ENCODE measurements at places on chromosomes 16 and 17.
A peak's percentile ranks its signal among the peaks of the same experiment; 100 is the strongest.

- DNase-seq: no peak
Measured at GRCh38 chr17:74571621-74572270, 4.4 kb upstream of the CD300H start.

- peak; percentile 37 for DNase-seq
Measured at GRCh38 chr17:64781014-64781756, 119.1 kb upstream of the SMURF2 start.

DNA sequence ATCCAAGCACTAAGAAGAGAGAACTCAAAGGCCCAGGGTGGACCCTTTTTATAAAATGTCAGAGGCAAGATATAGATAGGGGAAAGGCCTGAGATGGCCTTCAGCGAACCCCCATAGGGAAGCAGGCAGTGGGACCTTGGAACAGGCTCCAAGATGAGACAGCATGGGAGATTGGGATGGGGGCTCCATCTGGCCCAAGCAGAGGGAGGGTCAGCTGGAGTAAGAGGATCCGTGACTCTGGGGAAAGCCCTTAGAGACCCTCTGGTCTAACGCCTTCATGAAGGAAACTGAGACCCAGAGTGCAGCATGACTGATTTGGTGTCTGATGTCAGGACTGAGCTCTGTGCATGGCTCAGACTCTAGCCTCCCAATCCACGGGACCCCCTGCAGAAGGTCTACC lies 30.8 kb downstream of the C17orf100 start:
- DNase-seq: no peak

DNA sequence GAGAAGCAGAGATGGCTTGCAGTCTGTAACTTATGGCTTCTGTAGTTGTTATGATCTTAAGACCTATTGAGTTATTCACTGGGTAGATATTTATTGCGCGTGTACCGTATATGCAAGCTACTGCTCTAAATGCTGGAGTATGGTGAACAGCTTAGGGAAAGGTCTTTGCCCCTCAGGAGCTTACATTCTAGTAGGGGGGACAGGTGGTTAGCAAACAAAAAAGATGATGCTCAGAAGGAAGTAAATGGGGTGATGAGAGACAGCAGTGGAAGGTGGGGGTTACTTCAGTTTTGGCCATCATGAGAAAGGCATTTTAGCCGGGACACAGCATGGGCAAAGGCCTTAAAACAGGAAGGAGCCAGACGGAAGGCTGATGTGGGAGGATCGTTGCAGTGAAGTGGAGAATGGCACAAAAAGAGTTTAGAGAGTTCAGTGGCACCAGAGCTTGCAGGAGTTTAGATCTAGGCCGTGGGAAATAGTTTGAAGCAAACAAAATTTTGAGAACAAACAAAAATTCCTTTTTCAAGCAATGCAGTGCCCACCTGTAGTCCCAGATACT lies 2.1 kb downstream of the ARMC7 start:
- no peak for DNase-seq

DNA sequence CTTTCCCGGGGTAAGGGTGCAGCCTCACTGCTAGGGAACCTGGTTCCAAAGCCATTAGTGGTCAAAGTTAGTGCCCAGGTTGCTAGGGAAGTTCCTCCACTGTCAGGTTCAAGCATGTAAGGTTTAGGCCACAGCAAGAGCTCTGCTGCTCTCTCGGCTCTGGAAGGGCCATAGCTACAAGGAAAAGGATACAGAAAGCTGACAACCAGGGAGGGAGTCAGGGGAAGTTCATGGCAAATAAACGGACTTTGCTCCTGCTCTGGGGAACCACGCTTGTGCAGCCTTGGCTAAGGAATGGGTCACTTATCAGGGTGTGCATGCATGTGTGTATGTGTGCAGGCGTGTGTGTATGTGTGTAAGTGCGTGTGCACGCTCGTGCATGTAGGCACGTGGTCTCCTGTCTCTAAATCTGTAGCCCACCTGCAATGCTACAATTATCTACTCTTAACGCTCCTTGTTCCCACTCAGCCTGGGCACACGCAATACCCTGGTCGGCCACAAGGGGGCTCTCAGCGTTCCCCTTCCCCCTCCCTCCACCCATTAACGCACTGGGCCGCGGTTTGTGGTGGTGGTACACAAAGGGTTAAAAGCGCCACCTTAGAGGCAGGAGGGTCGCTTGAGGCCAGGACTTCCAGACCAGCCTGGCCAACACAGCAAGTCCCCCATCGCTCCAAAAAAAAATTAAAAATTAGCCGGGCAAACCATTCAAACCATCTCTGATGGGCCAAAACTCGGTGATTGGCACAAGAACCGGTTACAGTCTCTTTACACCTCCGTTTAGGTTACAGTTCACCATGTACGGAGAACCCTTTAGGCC lies 48.4 kb upstream of the KDM8 start:
- peak; percentile 77 for DNase-seq

GRCh38 chr17:61504697-61505096 lies 52.5 kb downstream of the TBX4 start:
- no peak for DNase-seq

DNA sequence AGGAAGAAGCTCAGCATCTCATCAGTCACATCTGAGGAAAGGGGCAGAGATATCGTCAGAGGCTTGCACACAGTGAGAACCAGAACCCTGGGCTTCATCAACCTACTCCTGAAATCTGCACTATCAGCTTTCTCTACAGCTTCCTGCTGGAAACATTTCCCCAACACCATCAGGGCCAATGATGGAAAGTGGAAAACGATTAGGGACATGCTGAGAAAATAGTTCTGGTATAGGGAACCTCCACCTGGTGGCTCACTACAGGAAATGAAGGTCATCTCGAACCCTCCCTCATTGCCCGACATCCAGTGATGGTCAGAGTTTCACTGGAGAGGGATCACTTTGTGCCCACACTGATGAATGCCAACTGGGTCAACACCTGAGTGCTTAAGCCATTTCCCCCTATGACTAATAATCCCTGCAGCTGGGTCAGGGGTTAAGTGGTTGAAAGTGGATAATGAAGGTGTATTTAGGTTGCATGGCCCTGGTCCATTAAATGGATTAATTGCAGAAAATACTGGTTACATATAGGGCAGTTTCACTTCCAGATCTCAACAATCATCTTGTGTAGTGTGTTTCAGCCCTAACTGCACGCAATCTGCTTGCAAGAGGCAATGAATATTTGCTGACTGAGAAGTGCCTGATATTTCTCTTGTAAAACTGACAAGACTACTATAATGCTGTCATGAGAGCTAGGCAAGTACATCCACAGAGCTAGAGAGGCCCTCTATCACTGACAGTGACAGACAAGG lies 43.1 kb upstream of the GSG1L start:
- no peak for DNase-seq

GRCh38 chr16:79265196-79265595 lies 335.3 kb downstream of the MAF start:
- DNase-seq: no peak

- DNase-seq: no peak
Measured at GRCh38 chr16:69244336-69244735, 57.4 kb downstream of the SNTB2 start.

- peak; percentile 6 for DNase-seq
Measured at GRCh38 chr16:23026784-23027362, 122.4 kb downstream of the USP31 start.

GRCh38 chr16:6279286-6279685 lies 1053.4 kb upstream of the RBFOX1 start:
- no peak for DNase-seq

- no peak for DNase-seq
Measured at GRCh38 chr16:15988268-15989013, 39.0 kb downstream of the ABCC1 start.

GRCh38 chr17:47225436-47225858 lies 16.3 kb downstream of the MYL4 start:
- DNase-seq: no peak

GRCh38 chr16:87543436-87544191 lies 50.8 kb upstream of the ZCCHC14 start:
- DNase-seq: no peak

DNA sequence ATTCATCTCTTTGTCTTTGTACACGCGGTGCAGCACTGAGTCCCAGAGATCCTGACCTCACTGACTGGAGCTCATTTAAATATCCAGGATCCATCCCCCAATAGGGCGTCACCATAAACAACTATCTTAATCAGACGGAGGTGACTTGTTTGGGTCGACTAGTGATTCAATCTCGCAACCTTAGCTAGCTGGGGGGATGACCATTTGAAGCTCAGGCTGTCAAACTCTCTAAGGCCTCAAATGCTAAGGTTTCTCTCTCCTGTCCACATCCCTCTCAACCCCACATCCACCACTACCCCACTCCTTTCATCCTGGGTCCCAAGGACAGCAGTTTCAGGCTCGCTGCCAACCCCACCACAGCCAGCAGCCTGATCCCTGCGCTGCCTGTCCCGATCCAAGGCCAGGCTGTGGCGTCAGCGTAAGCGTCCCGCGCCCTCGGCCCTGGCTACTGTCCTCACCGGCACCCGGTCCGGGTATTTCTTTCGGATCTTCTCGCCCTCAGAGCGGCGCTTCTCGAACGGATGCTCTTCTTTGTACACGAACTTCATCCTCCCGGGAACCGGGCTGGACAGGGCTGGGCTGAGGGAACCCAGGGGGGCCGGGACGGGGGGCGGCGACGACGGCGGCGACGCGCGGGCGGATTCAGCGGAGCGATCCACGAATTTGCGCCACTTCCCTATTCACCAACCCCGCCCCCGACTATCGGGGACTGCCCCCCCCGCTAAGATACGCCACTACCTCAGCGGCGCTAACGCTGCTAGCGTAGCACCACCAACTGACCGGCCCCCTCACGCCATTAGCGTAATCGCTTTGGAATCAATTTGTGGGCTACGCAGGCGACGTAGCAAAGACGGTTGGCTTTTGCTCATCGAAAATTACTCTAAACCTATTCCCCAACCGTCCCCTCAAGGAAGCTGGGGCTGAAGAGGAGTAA lies at the start of gene GABARAP:
Gene GABARAP, minus strand, starts transcription at position 667 of the 934 bp plus-strand sequence. Its CDS starts 119 bp downstream, at position 548.
- DNase-seq: peak; percentile 85

- DNase-seq: no peak
Measured at GRCh38 chr16:86387468-86388440, 122.6 kb upstream of the FOXF1 start.

- no peak for DNase-seq
Measured at GRCh38 chr16:8852534-8852933, 16.3 kb downstream of the CARHSP1 start.

DNA sequence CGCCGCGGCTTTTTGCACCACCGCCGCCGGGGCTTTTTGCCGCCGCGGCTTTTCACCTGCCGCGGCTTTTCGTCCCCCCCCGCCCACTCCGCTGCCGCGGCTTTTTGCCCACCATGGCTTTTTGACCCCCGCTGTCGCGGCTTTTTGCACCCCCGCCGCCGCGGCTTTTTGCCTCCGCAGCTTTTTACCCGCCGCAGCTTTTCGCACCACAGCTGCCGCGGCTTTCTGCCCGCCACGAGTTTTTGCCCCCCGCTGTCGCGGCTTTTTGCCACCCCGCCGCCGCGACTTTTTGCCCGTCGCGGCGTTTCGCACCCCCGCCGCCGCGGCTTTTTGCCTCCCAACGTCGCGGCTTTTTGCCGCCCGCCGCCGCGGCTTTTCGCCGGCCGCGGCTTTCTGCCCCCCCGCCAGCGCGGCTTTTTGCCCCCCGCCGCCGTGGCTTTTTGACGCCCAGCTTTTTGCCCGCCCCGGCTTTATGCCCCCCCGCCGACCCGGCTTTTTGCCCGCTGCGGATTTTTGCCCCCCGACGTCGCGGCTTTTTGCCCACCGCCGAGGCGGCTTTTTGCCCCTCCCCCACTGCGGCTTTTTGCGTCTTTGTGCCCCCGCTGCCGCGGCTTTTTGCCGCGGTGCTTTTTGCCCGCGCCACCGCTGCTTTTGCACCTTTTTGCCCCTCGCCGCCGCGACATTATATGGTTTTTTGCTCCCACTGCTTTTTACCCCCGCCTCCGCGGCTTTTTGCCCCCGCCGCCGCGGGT lies 1343.6 kb downstream of the TP53TG3F start:
- DNase-seq: no peak

DNA sequence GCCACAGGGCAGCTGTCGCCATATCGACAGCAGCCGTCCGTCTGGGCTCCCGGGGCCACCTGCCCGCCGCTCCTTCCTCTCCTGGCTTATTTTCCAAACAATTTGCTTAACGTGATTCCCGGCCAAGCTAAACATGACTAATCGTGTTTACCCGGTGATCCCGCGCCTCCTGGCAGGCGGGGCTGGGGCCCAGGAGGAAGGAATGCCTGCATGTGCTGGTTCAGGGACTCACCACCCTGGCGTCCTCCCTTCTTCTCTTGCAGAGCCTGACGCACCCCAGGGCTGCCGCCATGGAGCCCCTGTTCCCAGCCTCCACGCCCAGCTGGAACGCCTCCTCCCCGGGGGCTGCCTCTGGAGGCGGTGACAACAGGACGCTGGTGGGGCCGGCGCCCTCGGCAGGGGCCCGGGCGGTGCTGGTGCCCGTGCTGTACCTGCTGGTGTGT lies 6.1 kb downstream of the SSTR5 start:
- DNase-seq: no peak

- no peak for DNase-seq
Measured at GRCh38 chr17:62898239-62898864, 67.7 kb upstream of the TANC2 start.

DNA sequence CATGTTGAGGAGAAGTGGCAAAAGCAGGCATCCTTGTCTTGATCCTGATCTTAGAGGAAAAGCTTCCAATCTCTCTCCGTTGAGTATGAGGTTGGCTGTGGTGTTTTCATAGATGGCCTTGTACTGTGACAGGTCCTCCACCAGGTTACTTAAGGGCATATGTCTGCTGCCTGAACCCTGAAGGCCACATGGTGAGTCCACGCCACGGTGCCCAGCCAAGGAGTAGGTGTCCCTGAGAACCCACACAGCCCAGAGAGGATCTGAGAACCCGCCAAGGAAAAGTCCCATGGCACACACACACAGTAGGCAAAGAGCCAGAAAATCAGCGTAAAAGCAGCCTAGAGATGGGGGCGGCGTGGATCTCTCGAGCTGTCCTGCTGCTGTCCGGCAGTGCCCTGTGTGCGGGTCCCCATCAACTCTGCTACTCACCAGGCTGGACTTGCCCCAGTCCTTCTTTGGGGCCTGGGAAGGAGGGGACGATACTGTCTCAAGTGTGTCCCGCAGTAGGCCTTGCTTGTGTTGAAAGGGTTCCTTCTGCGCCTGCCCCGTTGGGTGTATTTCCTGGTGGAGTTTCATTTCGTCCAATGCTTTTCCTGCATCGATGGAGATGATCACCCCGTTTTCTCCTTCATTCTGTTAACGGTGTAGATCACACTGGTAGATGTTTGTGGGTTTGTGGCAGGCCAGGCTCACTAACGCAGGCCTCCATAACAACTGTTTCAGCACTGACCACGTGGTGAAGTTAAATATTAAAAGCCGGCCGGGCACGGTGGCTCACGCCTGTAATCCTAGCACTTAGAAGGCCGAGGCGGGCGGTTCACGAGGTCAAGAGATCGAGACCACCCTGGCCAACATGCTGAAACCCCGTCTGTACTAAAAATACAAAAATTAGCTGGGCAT lies 90.8 kb upstream of the DNAH17 start:
- DNase-seq: no peak
